Activated CD8-positive, alpha-beta memory T cell treated with anti-CD3 and anti-CD28 coated beads for 1 hour (primary cell): ENCODE measurements at places on chromosomes 12 and 14.

DNA sequence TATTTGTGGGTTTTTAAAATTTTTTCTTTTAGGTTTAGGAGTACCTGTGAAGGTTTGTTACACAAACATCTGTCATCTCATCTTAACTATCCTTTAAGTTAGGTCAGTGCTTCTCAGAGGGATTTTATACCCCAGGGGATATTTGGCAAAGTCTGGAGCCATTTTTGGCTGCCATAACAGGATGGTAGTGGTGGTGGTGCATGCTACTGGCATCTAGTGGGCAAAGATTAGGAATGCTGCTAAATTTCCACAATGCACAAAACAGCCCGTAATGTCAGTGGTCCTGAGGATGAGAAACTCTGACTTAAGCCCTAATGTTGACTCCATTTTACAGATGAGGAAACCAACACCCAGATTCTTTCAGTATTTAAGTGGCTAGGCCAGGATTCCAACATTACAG, 85.2 kb upstream of the MYF6 start:
- no peak for DNase-seq

- no peak for DNase-seq
Observed at GRCh38 chr12:60805364-60805763, 1209.5 kb downstream of the SLC16A7 start.

- no peak for DNase-seq
Observed at GRCh38 chr12:54197431-54197909, 8.7 kb upstream of the SMUG1 start.

GRCh38 chr12:100234166-100234565, 32.7 kb downstream of the DEPDC4 start:
- no peak for DNase-seq

DNA sequence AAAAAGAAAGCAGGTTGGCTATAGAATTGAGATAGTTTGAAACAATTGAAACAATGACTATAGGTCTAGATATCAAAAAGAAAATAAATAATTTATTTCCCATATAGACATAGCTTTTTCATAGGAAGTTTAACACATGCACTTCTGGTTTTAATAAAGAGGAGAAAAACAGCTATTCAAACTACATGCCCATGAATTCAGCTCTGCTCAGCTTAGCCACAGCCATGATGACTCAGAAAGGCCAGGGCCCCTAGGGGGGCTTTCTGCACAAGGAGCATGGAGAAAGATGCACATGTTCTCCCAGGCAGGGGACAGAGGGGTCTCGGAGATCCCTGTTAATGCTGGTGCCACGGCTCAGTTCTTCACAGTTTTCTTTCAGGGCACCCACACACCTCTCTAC, 114.0 kb downstream of the GALC start:
- no peak for DNase-seq

DNA sequence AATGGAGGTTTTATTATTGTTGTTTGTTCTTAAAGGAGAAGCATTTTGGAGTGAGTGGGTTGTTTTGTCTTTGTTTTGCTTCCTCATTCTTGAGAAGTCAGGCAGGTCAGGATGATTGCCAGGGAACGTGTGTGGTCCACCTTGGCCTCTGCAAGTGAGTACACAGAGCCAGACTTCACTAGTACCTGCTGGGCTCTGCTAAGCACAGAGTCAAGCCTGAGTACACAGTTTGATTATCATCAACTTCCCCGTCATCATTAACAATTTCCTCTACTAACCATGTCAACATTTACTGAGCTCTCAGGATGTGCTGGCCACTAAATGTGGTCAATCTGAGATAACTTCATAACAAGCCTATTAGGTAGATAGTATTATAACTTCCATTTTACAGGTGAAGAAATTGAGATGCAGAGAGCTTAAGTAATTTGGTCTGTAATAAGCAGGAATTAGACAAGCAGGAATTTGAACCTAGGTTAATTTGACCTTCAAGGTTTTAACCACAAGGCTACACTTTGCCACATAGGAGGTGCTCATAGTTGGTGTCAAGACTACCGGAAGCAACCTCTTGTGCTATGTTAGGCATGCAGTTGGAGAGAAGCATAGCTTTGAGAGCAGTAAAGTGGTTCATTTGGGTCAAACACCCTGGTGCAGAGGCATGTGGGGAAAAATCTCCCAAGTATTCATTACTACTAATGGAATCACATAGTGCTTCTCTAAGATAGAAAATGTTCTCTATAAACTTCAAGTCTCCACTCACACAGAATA, 178.3 kb downstream of the NUAK1 start:
- DNase-seq: no peak

- peak; percentile 31 for DNase-seq
Observed at GRCh38 chr14:90820958-90821357, 4.7 kb upstream of the TTC7B start.

- no peak for DNase-seq
Observed at GRCh38 chr12:123512838-123513665, 20.5 kb downstream of the RILPL1 start.

GRCh38 chr14:101066826-101067510, 163.4 kb upstream of the RTL1 start:
- no peak for DNase-seq

DNA sequence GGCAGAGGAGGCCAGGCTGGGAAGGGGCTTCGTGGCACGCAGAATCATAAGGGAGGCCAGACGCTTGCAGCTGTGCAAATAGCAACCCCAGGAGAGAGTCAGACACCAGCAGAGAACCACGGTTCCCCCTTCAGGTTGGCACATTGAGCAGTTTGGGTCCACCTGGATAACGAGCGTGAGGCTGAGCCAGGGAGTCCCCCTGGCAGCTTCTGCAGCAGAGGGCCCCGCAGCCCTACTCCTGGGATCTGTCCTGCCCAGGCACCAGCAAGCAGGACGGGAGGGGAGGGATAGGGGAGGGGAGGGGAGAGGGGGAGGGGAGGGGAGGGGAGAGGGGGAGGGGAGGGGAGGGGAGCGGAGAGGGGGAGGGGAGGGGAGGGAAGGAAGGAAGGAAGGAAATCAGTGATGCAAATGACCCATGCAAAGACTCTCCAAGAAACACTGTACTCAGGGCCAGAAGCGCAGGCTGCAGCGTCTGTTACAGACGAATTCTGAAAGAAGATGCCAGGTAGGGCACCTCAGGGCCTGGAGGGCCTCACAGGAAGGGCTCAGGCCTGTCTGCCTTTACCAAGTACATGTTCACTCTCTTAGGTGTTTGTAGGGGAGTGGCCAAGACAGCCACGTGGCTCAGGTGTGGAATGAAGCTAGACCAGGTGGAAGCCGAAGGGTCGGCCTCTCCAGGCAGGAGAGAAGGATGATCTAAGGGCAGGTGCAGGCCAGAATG, 32.3 kb upstream of the MMP17 start:
- DNase-seq: no peak

DNA sequence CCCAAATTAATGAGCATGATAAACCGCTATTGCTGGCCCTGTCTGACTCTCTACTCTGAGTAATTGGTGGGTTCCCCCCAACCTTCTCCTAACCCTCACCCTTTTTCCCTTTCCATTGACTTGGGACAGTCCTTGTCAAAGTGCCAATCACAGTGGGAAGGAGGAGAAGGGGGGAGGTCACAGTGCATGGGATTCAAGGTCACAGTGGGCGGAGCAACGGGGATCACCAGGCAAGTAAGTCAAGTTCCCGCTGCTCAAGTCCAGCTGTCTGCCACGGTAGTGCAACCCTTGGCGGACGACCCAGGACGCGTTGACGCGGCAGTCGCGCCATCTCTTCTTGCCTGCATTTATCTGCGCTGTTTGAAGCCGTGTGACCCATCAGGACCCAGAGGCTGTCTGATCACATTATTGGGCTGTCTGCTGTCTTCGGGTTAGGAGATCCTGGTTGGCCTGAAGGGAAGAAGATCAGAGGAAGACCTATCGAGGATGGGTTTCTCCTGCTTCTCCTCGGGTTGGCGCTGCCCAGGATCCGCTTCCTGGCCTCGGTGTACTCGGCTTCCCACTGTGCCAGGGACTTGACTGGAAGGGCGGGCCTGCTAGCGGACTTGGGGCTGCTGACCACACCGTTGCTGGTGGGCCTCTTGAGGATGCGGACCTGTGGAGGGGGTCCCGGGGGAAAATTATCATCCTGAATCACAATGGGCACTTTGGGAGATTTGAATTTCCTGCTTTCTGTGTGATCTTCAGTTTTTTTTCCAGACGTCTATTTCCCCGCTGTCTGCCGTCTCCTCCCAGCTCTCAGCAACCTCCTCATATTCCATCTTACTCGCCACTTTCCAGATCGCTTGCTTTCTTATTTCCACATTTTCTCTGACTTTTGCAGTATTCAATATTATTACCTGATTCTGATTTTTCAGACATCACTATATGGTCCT, 3.1 kb upstream of the MDM2 start:
- no peak for DNase-seq

GRCh38 chr14:65168840-65169239, 66.5 kb upstream of the MAX start:
- no peak for DNase-seq

GRCh38 chr12:115584156-115584555, 693.3 kb downstream of the MED13L start:
- DNase-seq: no peak

DNA sequence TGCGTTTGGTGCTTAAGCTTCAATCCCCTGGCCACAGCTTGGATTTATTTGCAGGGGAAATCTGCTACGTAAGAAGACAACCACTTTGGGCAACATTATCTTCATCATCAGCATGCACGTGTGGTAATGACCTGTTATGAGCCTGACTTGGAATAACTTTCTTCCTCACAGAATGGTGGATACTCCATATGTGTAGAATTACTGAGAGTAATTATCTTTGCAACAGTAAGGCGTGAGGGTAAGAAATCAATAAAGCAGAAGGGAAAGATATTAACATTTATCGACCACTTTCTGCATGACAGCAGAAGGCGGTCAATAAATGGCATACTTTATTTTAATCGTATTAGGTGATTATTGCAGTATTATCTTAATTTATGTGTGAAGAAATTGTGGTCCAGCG, 152.7 kb downstream of the RGS6 start:
- no peak for DNase-seq

- no peak for DNase-seq
Observed at GRCh38 chr12:53645165-53645564, 19.0 kb upstream of the ATF7 start.

GRCh38 chr12:12315838-12316237, 34.2 kb downstream of the MANSC1 start:
- no peak for DNase-seq

GRCh38 chr12:39003541-39004155, 98.3 kb upstream of the CPNE8 start:
- DNase-seq: no peak

DNA sequence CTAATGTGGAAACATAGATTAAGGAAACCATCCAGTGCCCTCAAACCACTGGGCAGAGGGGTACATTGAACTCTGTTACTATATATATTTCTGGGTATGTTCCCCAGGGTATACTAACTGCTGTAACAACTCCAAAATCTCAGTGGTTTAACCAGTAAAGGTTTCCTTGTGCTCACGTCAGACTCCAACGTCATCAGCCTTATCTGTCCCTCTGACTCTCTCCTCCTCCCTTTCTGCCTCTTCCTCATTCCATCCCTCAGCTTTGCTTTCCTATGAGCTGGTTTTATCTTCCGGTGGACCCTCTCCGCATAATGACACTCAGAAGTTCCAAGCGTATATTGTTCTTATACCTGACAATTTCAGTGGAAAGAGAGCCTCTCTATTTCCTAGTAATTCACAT, 21.2 kb upstream of the SMCO2 start:
- no peak for DNase-seq

DNA sequence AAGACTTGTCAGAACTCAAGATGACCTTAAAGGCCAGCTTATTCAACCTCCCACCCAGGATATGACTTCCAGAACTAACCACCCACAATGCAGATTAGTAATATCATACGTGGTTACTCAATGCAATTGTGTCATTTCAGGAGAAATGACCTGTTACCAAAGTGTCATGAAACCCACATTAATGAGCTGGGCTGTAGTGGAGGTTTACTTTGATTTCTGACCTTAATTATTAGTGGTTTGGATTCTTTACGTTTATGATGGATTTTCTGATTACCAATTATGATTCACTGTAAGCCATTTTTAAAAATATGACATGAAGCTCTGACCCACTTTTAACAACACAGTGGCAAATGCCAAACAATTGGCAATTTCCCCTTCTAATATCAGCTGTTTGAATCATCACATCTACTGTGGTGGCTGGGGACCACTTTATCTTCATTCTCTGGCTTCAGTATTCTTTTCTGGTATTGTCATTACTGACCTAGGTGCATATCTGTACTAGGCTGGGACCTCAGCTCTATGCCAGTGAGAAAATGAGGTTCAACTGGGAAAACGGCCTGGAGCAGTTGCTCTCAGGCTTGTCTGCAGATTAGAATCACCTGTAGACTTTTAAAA, 223.3 kb downstream of the RGS6 start:
- no peak for DNase-seq

- DNase-seq: no peak
Observed at GRCh38 chr12:1977109-1977508, 27.1 kb downstream of the DCP1B start.

GRCh38 chr12:107122452-107122958, 29.2 kb upstream of the CRY1 start:
- DNase-seq: no peak

DNA sequence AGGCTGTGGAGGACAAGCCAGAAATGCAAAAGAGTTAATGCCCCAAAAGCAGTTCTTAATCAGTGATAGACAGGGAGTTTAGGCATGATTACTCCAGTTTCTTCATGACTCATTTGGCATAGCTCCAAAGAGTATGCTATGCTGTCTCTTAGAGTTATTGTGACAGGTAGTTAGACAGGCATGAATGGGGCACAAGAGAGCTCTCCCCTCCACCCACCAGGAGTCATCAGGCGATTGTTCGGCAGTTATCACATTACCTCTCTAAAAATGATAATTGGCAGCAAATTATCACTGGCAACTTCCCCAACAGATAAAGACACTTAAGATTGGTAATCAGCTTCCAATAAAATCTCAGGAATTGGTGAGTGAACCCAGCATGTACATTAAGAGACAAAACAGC, 320.1 kb downstream of the DAD1 start:
- DNase-seq: no peak

DNA sequence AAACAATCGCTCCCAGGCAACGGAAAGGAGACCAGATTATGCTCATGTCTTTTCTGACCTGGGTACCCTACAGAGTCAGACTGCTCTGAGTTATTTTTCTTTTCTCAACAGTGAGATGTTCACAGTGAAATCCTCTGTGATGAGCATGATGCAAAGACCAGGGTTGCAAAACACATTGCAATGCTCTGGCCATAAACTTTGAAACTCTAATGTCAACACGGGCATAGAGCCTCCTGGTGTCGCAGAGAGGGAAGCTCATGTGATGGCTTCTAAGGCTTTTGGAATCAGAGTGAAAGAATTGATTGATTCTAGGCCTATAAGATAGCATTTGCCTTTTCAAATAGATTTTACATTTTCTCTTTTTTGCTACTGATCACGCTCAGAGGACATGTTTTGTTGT, 193.4 kb downstream of the RASSF9 start:
- DNase-seq: no peak

- DNase-seq: no peak
Observed at GRCh38 chr14:101077481-101078074, 174.1 kb upstream of the RTL1 start.
